ENCODE measurements at places on chromosomes 6 and 20.

- no peak for DNase-seq
Observed at GRCh38 chr20:50728486-50728980, 2.8 kb upstream of the PARD6B start.

DNA sequence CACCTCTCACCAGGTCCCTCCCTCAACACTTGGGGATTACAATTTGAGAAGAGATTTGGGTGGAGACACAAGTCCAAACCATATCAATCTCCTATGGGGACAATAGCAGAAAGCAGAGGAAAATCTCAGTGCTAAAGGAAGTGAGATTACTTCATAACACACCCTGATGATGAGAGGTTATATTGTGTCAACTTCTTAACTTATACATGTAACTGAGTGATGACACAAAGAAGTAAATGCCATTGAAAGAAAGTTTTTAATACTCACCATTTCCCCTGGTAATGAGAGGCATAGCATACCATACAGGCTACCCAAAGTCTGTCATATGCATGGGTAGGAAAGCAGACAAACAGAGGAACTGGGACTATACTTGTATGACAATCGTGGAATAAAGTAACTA, 137.2 kb downstream of the MMUT start:
- DNase-seq: no peak

GRCh38 chr6:150297327-150298029, 71.3 kb upstream of the IYD start:
- no peak for DNase-seq

DNA sequence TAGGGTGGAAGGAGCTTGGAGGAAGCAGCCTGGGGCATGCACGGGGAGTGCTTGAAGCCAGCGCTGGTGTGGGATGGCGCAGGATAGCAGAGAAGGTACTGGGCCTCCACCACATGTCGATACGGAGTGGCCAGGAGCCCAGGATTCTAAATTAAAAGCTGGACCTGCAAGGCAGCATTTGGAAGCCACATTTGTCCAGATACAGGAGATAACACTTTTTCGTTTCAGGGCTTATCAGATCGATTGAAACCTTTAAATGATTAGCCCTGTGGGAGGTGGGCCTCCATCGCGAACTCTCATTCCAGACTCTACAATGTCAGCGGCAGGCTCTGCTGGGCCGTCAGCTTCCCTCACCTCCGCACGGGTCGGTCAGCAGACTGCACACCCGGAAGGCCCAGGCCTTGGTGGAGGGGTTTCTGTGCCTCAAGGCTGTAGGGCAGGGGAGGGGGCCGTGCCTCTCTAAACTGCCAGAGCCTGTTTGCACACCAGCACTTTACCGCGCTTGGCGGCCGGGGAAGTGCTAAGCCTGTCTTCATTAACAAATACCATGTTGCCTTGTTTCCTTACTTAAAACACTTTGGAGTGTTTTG, 17.9 kb downstream of the EDN3 start:
- no peak for DNase-seq

- DNase-seq: no peak
Observed at GRCh38 chr6:112266331-112266730, 12.0 kb upstream of the LAMA4 start.

GRCh38 chr20:40189621-40190020, 499.4 kb downstream of the MAFB start:
- no peak for DNase-seq

DNA sequence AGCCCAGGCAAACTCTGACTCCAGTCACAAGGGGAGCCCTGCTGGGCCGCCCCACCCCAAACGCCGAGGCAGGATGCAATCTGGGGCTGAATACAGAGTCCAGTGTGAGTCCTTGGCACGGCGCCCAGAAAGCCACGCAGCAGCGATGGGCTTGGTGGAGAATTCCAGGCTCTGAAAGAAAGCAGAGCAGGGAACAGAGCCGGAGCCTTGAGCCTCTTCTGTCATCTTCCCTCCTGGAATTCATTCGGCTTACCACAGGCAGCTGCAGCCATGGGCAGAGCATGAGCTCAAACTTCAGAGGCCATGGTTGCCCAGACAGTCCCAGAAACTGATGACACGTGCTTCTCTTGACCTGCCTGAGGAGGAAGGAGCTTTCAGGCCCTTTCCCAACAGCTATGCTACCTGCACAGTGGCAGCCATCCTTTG, 441.1 kb upstream of the JARID2 start:
- DNase-seq: peak; percentile 89

DNA sequence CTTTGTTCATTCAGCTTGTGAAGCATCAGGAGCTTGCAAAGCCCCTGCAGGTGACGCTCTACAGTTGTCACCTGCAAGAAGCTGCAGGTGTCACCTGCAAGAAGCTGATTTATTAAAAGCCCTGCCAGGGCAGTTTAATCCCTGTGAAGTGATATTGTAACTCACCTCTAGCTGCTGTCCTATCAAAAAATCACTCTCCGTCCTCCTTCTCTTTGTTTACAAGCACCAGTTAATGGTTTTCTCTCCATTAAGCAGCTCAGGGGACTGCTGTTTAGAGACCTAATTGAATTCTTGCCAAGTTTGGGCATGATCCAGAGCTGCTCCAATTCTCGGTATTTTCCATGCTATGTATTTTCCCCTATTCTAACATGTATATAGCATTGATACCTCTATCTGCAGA, 345.9 kb downstream of the ARHGAP18 start:
- peak; percentile 4 for DNase-seq

- DNase-seq: no peak
Observed at GRCh38 chr6:129890701-129891100, 29.6 kb upstream of the TMEM244 start.

GRCh38 chr6:109121411-109121810, 26.1 kb downstream of the CEP57L1 start:
- no peak for DNase-seq

GRCh38 chr20:53857723-53858236, 212.6 kb downstream of the BCAS1 start:
- DNase-seq: no peak

DNA sequence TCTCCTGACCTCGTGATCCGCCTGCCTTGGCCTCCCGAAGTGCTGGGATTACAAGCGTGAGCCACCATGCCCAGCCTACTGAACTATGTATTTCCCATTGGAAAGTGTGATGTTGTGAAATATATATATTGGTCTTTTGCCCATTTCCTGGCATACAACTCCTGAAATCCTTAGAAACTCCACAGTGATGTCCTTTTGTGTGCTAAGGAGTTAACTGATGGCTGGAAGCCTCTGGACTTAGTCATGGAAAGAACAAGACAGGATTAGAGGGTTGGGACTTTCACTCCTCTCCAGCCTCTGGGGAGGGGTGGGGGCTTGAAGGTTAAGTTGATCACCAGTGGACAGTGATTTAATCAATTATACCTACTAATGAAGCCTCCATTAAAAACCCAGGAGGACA, 7.1 kb downstream of the PANK2 start:
- no peak for DNase-seq

GRCh38 chr20:15900443-15900842, 672.8 kb downstream of the KIF16B start:
- DNase-seq: no peak

DNA sequence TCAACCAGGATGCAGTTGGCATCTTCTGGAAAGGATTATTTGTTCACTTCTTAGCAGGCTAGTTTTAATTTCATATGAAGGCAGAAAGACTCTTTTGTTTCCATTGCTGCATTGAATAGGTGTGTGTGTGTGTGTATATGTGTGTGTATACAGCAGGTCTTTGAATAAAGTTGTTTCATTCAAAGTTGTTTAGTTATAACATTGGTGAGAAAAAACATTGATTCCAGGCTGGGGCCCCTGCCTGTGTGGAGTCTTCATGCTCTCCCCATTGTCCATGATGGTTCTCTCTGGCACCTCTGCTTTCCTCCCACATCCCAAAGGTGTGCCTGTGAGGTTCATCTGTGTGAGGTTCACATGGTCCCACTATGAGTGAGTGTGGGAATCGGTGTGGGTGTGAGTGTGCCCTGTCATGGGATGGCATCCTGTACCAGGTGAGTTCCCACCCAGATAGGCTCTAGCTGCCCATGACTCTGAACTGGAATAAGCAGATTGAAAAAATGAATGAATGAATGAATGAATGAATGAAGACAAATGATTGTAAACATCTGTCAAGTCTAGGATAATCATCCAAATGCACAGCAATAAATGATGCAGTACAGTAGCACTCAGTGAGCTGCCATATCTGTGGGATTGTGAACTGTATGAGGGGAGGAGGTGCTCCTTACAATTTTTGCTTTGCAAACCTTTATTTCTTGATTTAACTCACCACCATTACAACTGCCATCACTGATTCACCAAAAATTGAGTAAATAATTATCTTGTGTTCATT, 156.0 kb downstream of the ADGRG6 start:
- no peak for DNase-seq

DNA sequence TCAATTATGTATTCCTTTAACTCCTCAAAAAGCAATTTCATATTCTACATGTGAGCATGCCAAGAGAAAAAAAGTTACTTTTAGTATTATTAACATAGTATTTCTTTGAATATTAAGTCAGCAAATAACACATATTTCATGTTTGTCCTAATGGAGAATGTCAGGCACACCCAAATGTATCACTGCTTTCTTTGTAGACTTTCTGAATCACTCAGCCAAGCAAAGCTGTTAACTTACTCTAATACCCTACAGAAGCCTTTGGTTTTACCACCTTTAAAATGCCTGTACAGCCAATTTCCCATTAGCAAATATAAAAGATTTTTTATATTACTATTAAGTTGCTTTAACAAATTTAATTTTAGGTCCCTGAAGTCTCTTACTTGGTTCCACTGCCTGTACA, 23.8 kb downstream of the FRK start:
- DNase-seq: no peak

- DNase-seq: peak; percentile 51
Observed at GRCh38 chr20:38304845-38305447, 990 bp downstream of the BPI start.

DNA sequence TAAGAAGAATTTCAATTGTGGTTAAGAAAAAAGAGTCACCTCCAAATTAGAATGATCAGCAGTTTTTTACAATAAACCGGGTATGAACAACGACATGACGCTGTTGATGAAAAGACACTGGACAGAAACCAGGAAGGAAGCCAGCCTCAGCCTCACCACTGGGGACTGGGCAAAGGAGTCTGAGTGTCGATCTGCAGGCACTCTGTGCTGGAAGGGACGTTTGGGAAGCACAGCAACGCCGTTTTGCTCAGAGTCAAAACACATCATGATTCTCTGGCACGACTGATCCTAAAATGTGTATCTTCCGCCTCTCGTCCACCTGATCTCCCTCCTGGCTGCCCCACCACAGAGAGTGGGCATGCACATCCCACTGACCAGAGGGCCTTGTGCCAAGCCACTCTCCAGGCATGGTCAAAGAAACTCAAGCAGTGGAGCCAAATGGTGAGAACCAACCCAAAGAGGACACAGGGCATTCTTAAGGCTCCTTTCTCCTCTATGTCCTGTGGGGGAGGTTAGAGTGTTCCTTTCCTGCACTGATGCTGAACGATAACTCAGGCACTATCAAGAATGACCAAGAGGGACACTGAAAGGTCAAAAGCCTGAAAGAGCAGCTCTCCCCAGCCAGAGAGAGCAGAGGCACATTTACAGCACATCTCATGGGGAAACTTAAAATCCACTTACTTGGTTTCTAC, 68.8 kb downstream of the AGPAT4 start:
- no peak for DNase-seq

GRCh38 chr6:32852844-32853540, 512 bp downstream of the TAP1 start:
- peak; percentile 55 for DNase-seq

GRCh38 chr6:52612336-52613054, 35.6 kb upstream of the TRAM2 start:
- no peak for DNase-seq

DNA sequence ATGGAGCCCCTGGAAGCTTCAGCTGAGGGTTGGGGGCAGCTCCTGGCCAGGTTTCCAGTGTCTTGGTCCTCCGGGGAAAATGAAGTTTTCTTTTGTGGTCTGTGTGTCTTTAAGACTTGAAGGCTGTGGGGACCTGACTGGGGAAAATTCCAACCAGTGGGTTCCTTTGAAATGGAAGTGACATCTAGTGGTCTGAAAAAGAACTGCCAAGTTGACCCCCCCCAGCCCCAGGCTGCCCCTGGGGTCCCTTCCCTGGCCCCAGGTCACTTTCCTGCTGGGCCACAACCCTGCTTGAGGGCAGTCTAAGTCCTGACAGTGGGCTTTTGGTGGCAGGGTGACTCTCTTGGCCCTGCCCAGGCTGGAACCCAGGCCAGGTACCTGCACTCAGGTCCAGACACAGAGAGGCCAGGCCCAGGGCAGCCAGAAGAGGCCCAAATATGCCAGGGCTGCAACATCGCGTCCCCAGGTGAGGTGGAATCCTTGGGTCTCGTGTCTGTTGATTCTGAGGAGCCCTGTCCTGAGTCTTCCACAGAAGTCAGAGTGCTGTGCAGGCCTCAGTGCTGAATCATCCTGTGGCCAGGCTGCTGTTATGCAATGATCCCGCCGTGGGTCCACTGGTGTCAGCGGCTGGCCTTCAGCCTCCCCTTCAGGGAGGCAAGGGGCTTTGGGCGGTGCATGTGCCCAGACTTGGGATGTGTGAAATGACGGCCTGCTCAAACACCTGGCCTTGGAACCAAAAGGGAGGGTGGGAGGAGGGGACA, 68.4 kb downstream of the VEGFA start:
- DNase-seq: peak; percentile 51

Measured in RPMI8226 (cell line).